Osteoblast (primary cell): ENCODE measurements at places on chromosomes 1 and 21.

DNA sequence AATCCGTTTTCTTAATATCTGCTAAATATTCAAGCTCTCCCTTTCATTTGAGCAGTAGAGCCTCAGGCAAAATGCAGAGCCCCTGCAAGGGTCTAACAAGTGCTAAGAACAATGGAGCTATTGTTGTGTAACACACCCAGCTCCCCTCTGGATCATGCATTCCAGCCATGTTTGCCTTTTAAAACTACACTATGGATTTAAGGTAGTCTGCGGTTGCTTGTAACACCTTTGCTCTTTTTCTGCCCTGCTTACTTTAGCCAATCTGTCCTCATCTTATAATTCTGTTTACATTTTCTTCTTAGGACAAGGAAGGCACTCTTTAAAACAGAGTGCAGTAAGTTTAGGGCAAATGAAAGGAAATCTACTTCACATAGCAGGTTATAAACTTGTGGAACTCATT, 60.0 kb upstream of the C1orf105 start:
- DNase-seq = no peak

- DNase-seq = peak; percentile 53
These were observed 142.7 kb downstream of the PLPPR4 start for GRCh38 chr1:99407018-99407417.

GRCh38 chr1:50705699-50706098, 254.4 kb downstream of the FAF1 start:
- DNase-seq = no peak

GRCh38 chr1:243806310-243806709, 43.7 kb downstream of the AKT3 start:
- DNase-seq = no peak

DNA sequence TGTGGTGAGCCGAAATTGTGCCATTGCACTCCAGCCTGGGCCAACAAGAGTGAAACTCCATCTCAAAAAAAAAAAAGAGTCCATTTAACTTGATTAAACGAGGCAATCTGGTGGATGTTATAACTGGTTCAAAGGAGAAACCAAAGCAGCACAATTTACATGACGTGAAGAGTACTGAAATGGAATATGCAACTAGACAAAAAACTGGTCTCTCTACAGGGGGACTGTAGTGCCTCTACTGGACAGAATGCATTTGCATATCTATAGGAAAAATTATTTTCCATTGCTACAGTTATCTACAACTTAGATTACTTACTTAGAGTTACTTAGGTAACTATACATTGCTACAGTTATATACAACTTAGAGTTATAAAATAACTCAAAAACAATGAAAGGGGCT, 2.7 kb upstream of the CAPN2 start:
- DNase-seq = peak; percentile 89

GRCh38 chr21:21196087-21196486, 197.9 kb downstream of the NCAM2 start:
- no peak for DNase-seq

DNA sequence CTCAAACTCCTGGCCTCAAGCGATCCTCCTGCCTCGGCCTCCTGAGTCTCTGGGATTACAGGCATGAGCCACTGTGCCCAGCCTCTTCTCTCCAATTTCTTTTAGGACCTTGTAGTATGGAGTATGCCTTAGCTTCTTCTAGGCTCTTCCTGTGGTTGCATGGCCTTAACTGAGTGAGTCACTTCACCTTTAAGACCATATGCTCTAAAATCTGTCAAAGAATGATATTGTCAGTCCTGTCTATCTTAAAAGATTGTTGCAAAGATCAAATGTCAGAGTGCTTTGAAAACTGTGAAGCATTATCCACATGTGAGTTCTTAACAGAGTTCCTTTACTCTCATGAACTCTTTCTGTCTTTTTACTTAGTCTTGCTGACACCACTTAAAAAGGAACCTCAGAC, 37.2 kb downstream of the ATP2B4 start:
- no peak for DNase-seq

- peak; percentile 97 for DNase-seq
These were observed 3.9 kb upstream of the TNFRSF4 start for GRCh38 chr1:1217621-1218523.

GRCh38 chr1:234957330-234958065, 171.1 kb downstream of the TOMM20 start:
- peak; percentile 56 for DNase-seq

GRCh38 chr1:116722016-116722838, 32.0 kb upstream of the CD2 start:
- no peak for DNase-seq

DNA sequence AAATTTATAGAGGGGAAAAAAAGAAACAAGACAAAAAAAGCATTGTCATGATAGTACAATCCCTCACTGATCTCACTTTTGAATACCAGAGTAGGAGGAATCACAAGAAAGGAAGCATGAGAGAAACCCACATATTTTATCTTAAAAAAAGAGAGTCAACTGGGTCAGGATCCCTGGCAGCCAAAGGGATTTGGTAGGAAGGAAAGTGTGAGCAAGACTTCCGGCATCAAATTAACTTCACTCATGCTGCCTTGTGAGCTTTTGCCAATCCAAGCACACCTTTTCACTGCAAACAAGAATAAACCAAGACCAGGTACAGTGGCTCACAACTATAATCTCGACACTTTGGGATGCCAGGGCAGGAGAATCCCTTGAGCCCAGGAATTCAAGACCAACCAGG, 53.1 kb downstream of the SLC9C2 start:
- DNase-seq = no peak

GRCh38 chr1:240575981-240576662, 35.8 kb downstream of the GREM2 start:
- peak; percentile 74 for DNase-seq

DNA sequence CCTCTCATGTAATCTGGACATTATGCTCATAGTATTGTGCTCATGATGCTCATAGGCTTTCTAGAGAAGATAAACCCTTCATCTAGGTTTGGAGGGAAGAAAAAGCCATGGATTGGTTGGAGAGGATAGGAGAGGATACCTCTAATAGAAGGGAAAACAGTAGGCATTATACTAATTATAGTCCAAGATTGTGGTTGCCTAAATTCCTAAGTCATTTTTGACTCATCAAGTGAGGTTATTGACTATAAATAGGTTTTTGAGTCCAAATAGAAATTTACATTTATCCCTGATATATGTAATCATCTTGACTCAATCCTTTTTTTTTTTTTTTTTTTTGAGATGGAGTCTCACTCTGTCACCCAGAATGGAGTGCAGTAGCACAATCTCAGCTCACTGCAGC, 5.0 kb downstream of the SYT11 start:
- no peak for DNase-seq

DNA sequence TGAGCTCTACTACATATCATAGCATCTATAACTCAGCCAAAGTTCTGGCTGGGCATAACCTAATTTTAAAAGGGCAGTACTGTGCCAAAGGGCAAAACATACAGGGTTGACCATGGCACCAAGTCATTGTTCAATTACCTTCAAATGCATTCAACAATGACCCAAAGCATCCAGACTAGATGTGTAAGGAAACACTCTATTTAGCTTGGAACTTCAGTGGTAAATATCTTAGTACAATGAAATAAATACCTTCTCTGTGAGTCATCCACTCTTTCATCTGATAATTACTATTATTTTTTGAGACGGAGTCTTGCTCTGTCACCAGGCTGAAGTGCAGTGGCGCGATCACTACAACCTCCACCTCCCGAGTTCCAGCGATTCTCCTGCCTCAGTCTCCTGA, 70.0 kb downstream of the NVL start:
- peak; percentile 25 for DNase-seq

- no peak for DNase-seq
These were observed 11.2 kb upstream of the SLC35E2B start for GRCh38 chr1:1703796-1704195.

DNA sequence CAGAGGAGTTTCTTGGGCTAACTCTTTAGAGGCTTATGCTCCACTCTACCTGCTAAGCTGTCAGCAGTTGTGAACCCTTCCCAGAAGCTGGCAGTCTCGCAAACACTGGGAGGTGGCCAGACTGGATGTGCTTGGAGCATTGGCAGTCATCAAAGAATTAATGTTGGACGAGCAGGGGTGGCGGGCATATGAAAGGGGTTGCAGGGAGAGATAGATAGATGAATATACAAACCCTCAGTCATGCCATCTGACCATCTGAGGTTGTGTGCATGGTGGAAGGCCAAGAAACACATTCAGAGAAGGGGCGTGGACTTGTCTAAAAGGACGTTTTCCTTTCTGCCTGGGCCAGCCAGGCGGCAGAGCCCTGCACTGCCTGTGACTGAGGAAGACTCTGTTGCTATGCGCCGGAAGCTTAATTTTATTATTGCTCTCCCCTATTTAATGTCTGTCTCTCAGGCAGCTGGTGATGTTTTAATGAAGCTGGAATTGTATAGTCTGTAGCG, 164.4 kb downstream of the PBX1 start:
- no peak for DNase-seq

DNA sequence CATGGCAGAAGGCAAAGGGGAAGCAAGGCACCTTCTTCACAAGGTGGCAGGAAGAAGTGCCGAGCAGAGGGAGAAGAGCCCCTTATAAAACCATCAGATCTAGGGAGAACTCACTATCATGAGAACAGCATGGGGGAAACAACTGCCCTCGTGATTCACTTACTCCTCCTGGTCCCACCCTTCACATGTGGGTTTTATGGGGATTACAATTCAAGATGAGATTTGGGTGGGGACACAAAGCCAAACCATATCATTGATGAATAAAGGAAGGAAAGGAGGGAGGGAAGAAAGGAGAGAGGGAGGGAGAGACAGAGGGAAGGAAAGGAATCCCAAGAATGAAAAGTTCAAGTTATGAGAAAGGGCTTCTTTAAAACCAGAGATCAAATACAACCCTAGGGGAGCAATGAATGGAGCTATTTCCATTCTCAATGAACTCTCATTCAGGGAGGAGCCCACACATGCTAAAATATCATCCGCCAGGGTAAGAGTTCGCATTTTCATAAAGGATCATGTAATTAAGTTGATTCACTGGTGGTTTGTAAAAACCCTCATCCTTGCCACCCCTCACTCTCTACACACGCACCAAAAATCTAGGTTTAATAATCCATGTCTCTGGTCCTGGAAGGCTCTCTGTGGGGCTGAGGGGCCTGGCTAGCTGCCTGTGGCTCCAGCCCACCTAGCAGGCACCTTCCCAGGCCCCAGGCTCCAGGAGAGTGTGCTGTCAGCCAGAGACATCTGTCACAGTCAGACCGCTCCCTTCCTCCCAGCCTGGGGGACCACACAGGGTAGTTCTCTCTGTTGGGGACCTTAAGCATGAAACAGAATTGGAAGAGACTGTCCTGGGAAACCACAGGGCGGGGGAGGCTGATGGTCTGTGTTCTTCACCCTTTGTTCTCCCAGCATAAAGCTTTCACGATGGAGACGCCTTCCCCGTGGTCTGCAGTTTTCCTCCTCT, 94.0 kb downstream of the CCDC185 start:
- no peak for DNase-seq

- no peak for DNase-seq
These were observed 32.7 kb downstream of the RIPK4 start for GRCh38 chr21:41733951-41734689.

GRCh38 chr1:58577654-58578030, 590 bp upstream of the TACSTD2 start:
- DNase-seq = no peak

- DNase-seq = peak; percentile 90
These were observed 32.1 kb downstream of the TGFB2 start for GRCh38 chr1:218377143-218377660.

DNA sequence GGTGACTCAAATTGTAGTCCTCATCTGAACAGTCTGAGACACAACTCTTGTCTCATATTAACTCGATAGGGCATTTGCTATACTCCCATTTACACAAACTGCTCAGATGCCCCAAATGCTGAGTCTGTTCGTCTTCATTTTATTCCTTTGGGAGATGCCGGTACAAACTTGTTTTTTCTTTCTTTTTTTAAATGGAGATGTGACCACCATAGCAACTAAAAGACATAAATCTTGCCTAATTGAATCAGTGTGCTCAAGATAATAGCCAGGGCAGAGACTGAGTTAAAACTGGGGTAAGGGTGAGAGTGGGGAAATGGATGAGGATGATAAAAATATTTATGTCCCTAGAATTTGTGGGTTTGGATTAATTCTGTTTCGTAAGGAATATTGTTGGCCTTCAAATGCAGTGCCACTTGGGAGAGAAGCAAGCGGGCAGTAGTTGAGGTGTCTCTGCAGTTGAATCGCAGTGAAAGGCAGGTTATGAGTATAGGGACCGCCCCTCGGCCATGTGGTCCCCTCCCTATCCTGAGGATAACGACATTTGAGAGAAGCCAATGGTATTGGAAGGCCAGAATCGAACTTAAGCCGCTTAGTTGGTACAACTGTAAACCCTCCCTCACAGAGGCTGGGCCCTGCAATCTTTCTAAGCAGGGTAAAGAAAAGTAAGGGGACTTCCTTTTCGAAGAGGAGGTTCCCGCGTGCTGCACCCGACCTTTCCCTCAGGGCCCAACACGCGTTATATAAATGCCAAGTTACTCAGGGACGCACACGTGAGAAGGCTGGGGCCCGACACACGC, 859 bp upstream of the LRRC8B start:
- DNase-seq = peak; percentile 78

DNA sequence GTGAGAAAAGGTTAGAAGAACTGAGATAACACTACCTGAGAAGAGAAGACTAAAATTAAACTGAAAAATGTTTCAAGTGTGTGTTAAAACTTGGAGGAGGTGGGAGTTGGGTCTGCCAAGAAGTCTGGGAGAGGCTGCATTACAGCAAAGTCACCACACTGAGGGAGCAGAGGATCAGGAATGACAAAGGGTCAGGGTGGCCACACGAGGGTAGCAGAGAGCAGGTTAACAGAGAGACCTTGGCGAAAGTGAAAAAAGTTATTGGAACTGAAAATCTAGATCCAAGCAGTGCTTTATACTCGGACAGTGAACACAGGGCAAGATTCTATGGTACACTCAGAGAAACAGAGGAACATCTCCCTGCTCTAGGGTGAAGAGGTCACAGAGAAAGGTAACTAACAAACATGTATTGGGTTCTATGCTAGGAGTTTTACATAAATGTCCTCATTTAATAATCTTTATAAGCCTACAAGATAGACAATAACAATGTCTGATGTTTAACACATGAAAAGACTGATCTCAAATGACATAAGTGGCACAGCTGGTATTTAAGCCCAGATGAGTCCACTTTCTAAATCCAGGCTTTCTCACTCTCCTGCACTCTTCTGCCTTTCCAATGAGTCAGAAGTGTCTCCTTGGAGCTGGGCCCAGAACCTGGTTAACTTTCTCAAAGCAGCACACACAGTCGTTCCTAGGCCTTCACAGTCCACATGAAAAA, 10.3 kb upstream of the CADM3 start:
- DNase-seq = peak; percentile 78

DNA sequence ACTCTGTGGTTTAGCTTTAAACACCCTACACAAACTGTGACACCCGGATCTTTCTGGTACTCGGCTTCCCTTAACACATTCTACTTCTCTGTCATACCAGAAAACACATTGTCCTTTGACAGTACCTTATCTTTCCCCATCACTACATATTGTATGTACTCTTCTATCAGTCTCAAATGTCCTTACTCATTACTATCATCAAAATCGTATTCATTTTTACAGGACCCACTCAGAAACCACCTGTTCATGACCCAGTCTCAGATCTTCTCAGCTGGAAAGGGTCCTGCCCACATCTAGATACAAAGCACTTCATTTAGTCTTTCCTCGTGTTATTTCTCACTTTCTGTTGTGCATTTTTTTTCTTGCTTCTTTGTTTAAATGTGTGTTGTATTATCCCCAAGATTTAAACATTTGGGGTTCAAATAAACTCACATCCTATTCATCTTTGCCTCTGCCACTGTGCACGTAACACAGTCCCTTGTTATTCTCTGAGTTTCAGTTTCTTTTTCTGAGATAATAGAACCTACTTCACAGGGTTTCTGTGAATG, 27.7 kb downstream of the CD34 start:
- DNase-seq = no peak

- peak; percentile 17 for DNase-seq
These were observed 29.3 kb downstream of the KIRREL1 start for GRCh38 chr1:158022554-158023312.
